Stimulated activated CD4-positive, alpha-beta T cell treated with anti-CD3 and anti-CD28 coated beads, Interleukin-4, amount 100 ng/mL, for 48 hours (primary cell): ENCODE measurements at places on chromosomes 11 and 22.

GRCh38 chr11:71420455-71421241, 27.5 kb downstream of the DHCR7 start:
- DNase-seq = no peak

- DNase-seq = no peak
These were observed 128.3 kb downstream of the TEAD1 start for GRCh38 chr11:12802418-12803085.

GRCh38 chr22:29727131-29727523, 7.3 kb downstream of the CABP7 start:
- DNase-seq = no peak

- no peak for DNase-seq
These were observed 22.5 kb downstream of the FADS3 start for GRCh38 chr11:61868571-61869428.
